ENCODE measurements at places on chromosomes 7 and 10.

DNA sequence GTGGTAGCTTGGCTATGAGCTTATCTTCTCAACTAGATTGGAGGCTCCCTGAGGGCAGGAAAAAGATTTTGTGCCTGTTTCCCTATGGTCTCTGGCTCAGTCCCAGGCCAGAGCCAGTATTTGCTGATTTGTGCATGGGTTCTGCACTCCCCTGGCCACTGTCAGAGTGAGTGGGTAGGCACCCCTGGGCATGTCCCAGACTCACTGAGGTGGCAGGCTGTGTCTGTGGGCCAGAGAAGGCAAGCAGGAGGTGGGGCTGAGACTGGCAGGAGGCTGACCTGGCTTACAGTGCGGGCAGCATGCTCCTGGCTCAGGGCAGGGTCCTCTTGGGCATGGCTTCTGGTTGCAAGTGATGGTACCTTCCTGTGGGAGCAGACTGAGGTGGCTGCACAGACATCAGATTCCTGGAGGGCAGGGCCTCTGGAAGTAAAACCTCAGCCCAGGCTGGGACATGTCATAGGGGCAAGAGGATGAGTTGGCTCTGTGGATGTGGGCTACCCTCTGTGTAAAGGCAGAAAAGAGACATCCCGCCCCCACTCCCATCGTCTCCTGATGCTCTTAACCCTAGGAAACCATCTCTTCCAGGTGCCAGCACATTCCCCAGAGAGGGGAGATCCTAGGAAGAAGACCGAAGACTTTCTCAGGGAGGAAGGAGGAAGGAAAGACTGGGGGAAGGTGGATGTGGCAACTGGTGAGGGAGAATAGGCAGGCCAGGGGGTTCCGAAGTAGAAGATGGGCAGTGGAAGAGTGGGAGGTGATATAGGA, 4.3 kb downstream of the KCP start:
- DNase-seq: peak; percentile 36

GRCh38 chr7:46557295-46557711, 636.2 kb upstream of the IGFBP3 start:
- no peak for DNase-seq

DNA sequence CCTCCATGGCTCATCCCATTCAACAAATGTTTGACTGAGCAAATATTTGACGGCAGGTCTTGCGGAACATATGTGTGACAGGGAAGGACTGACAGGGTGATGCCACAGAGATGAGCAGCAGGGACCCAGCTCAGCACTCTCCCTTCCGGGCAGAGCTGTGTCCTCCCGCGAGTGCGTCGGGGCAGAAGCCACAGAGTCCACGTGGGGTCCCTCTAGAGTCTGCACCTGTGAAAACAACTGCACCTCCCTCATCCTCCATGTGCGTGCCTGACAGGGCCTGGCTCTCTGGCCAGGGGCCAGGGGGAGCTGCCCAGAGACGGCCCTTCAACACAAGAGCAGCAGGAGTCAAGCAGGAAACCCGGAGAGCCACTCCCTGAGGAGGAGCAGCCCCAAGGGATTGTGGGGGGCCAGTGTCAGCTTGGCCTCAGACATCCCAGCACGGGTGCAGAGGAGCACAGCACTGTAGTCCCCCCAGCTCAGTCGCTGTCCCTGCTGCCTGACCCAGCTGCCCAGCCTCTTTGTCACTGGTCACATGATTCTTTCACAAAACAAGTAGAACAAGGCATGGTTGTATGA, 83.6 kb upstream of the TMEM72 start:
- no peak for DNase-seq

DNA sequence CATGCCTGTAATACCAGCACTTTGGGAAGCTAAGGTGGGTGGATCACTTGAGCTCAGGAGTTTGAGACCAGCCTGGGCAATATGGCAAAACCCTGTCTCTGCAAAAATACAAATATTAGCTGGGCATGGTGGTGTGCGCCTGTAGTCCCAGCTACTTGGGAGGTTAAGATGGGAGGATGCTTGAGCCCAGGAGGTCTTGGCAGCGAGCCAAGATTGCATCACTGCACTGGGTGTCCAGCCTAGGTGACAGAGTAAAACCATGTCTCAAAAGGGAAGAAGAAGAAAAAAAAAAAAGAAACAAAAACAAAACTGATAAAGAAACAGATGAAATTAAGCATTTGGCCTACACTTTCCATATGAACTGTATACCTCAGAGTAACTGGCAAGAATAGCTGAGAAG, 319.2 kb downstream of the PARD3 start:
- DNase-seq: no peak

DNA sequence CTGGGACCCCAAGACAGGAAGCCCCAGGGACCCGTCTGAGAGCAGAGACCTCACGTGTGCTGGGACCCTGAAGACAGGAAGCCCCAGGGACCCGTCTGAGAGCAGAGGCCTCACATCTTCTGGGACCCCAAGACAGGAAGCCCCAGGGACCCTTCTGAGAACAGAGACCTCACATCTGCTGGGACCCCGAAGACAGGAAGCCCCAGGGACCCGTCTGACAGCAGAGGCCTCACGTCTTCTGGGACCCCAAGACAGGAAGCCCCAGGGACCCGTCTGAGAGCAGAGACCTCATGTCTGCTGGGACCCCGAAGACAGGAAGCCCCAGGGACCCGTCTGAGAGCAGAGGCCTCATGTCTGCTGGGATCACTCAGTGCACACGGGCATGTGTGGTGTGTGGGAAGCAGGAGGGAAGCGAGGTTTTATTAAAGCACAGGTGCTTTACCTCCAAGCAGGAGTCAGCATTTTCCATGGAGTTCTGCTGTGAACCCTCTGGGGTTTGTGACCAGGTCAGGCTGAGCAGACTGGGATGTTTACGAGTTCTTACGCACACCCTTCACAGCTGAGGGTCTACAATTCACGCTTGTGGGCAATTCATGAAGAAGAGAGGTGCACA, 590.6 kb downstream of the DNAJB6 start:
- no peak for DNase-seq

GRCh38 chr10:59872892-59873463, 33.4 kb downstream of the CCDC6 start:
- DNase-seq: no peak

DNA sequence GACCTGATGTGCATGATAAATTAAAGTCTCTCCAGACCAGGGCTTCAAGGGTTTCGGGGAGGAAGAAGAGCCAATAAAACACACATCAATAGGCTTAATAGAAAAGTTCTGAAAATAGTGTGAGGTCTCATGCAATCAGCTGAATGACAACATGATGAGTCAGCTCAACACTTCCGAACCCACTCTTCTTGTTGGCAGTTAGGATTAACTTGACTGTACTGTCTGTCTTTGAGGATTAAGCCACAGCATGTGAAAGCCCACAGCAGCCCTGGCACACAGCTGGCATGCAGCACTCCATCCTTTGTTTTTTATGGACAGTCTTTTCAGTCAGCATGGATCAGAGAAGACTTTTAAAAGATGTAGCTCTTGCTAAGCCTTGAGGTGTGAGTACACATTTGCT, 526.9 kb upstream of the VSTM2A start:
- no peak for DNase-seq

GRCh38 chr7:17719998-17720397, 220.3 kb downstream of the SNX13 start:
- DNase-seq: no peak

Data from sciatic nerve (tissue), 2 donors.